ENCODE measurements at places on chromosomes 2 and 18.

- no peak for DNase-seq
Observed at GRCh38 chr2:152042636-152043615, 55.9 kb downstream of the CACNB4 start.

GRCh38 chr2:69567157-69567908, 76.2 kb downstream of the AAK1 start:
- no peak for DNase-seq

- DNase-seq = no peak
Observed at GRCh38 chr2:96860065-96861029, 2.5 kb upstream of the ANKRD39 start.

DNA sequence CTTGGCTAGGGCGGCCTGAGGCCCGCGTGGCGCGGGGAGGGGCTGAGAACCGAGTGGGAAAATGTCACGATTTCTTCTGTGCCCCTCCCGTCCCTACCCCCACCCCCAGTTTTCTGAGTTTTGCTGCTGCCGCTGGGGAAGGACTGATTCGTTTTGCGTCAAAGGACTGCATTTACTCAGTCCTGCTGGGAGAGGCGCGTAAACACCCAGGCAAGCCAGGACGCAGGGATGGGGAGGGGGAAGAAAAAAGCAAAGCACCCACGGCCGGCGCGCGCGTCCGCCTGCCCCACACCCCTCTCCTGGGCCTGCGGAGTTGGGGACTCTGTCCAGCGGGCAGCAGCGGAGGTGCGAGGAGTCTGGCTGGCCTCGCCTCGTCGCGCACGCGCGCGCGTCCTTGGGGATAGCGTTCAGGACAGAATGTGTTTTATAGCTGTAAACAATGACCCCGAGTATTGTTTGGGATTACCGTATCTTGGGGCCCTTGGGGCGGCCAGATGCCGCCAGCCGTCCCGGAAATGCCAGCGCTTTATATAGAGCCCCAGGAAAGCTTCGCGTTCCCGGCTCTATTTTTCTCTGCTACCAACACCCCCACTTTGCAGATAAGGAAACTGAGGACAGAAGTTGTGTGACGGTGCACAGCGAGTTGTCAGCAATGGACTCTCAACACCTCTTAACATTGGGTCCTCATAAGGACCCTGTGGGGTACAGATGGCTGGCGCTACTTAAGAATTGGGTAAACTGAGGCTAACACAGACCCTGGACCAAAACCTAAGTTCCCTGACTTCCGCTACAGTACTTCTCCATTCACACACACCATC, 1.7 kb upstream of the FOSL2 start:
- no peak for DNase-seq

DNA sequence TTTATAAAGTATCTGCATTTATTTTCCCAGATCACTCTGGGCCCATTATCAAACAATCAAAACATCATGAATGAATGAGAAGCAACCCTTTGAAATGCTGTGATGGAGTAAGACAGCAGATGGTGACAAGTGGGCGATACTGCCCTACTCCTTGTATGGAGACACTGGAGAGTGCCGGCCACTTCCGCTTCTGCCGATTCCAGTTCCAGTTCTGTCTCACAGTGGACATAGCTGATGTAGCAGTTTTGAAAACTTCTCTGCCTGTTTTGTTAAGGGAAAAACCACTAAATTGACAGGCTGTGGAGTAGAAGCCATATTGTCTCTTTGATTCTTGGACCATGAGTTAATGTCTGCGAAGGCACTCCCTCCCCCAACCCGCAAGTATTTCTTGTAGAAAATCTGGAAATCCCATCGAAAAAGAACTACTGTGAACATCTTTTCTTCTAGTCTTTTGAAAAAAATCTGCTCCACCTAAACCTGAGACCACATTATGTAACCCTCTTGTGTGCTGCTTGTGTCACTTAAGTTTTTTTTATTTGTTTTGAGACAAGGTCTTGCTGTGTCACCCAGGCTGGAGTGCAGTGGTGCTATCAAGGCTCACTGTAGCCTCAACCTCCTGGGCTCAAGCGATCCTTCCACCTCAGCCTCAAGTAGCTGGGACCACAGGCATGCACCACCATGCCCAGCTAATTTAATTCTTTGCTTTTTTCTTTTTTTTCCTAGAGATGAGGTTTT, 133.5 kb downstream of the TANC1 start:
- DNase-seq = no peak

- no peak for DNase-seq
Observed at GRCh38 chr18:65548316-65548715, 202.5 kb upstream of the CDH7 start.

DNA sequence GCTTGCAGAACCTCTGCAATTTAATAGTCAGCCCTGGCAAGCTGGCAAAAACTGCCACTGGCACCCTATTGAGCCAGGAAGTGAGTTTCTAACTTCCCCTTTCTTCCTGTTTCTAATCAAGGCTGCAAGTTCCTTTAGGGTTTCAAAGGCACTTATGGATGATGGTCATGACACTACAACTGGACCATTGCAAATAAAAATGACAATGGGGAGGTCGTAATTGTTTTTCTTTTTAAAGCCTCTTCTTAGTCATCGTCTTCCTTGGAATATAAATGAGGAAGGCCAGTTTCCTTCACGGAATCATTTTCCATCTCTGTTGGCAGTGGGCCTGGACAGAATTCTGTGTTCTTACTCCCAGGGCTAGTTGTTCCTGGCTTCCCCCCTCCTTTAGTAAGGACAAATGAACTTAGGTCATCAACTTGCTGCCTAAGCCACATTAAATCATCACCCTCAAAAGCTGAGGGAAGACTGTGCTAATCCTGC, 35.8 kb downstream of the SH3RF3 start:
- DNase-seq = no peak

- DNase-seq = no peak
Observed at GRCh38 chr2:105747991-105748390, 3.3 kb downstream of the NCK2 start.

- no peak for DNase-seq
Observed at GRCh38 chr2:219017201-219017931, 23.9 kb downstream of the CFAP65 start.

Data from stimulated activated CD4-positive, alpha-beta T cell treated with anti-CD3 and anti-CD28 coated beads, Interleukin-1b, Interleukin-23, amount 100 ng/mL, for 24 hours (primary cell).